NCI-H460 (cell line): ENCODE measurements at places on chromosomes 4 and X.

DNA sequence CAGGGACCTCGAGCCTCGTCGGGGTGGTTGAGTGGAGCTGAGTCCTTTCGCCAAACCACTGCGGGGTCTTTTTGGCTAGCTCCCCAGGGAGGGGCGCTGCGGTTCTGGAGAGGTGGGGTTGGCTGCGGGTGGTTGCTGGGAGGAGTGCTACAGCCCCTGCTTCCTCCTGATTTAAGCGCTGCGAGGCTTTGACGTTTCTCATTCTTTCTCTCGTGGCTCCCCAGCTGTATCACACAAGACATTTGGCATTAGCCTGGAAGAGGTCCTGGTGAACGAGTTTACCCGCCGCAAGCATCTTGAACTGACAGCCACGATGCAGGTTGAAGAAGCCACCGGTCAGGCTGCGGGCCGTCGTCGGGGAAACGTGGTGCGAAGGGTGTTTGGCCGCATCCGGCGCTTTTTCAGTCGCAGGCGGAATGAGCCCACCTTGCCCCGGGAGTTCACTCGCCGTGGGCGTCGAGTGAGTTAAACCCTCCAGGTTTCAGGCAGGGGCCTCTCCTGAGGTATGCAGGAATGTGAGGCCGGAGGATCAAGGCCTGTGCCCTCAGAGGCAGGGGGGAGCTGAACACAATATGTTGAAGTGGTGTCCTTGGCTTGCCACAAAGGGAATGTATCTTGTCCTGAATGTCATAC is 25.5 kb downstream of the ARHGAP36 start:
- no peak for DNase-seq

DNA sequence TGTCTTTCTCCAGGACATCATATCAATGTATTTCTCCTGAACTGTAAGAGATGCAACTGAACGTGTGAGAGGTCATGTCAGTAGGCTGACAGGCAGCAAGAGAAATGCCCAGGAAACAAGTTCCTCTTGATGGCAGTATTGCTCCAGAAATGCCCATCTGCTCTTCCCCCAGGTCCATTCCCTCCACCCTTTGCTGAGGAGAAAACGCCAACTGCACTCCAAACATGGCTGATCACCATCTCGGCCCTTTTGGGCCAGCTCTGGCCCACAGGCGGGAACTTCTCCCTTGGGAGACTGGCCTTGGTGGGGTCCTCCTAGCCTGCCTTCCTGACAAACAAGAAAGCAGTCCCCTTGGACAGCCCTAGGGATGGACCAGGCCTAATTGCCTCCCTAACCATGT is 276.5 kb upstream of the AGTR2 start:
- no peak for DNase-seq

DNA sequence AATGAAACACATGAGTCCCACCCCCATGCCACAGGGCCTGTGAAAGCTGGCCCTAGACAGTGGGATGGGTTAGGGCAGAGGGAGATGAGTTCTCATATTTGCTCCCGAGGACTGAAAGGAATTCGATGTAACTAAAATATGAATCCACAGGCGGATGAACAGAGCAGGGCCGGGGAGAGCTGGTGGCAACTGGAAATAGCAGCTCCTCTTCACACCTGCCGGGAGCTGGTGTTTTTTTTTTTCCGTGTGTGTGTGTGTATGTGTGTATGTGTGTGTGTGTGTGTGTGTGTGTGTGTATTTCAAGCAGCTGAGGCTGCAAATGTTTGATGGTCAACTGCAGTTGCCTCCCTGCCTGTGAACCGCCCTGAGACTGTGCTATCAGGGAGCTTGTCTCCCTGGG is 115.1 kb upstream of the PSAPL1 start:
- DNase-seq, result no peak

DNA sequence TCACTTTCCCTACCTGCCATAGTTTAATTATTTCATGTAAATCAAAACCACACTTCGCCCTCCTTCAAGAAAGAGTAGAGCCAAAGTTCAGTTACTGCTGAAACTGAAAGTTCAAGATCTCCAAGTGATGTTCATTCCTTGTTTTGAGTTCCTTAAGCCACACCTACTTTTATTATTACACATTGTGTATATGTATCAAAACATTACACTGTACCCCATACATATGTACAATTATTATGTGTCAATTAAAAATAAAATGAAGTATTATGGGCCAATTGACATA is 892.3 kb upstream of the NDST4 start:
- no peak for DNase-seq

- DNase-seq, result no peak
These were observed 23.4 kb downstream of the STIM2 start for GRCh38 chr4:26884026-26884425.

- no peak for DNase-seq
These were observed 109.7 kb downstream of the ZNF827 start for GRCh38 chr4:145828802-145829485.

DNA sequence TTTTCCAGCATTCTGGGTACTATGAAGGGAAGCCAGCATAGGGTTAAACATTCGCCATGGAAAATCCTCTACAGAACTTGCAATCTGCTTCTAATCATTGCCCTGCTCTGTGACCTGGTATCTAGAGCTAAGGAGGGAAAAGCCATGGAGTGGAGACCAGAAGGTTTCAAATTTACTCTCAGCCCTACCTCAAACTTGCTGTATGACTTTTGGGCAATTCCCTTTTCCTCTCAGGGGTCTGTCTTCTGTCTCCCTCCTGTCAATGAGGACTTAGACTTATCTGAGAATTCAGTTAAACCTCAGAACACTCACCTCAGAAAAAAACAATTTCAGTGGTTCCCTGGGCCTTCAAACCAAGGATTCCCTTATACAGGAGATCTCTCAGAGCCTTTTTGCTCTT is 29.1 kb downstream of the ARHGEF9 start:
- no peak for DNase-seq
